ENCODE measurements at places on chromosomes 5 and 9. TPM values are rescaled to one million over a fixed set of nuclear protein-coding genes. Genes with fewer than 3 reads are reported as not detected.

The CDX1 gene
- total RNA-seq = not detected

- no peak for DNase-seq
- no peak overlapping the region for H3K4me3 ChIP-seq
- H3K4me1 ChIP-seq = no peaks in the 10 kb centered on the region
- no peaks in the 10 kb centered on the region for H3K36me3 ChIP-seq
- no peaks in the 10 kb centered on the region for H3K27me3 ChIP-seq
- no peak overlapping the region for H3K27ac ChIP-seq
Measured at GRCh38 chr9:100445161-100445902, 18.4 kb downstream of the MSANTD3 start.

DNA sequence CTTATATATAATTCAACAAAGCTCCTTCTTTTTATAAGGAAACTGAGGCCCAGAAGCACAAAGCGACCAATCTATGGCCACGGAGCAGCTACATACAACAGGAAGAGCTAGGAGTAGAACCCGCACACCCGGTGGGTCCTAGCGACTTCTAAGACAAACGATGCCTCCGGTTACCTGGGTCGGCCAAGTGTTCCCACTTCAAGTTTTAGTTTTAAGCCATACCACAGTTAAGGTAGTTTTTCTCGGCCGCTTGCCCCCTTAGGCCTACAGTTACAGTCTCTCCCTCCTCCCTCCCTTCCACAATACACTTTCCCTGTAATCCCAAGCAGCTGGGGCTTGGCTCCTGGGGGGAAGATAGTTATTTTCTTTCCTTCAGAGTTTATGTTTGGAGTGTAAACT, 533 bp downstream of the SREK1IP1 start:
- peaks cover 20% of the 10 kb centered on the region for H3K4me1 ChIP-seq
- H3K27ac ChIP-seq = no peak overlapping the region
- no peaks in the 10 kb centered on the region for H3K36me3 ChIP-seq
- peak overlapping the region; percentile 91 for H3K4me3 ChIP-seq
- DNase-seq = no peak

- DNase-seq = no peak
- no peaks in the 10 kb centered on the region for H3K4me1 ChIP-seq
- H3K27ac ChIP-seq = no peak overlapping the region
- H3K27me3 ChIP-seq = no peaks in the 10 kb centered on the region
- no peaks in the 10 kb centered on the region for H3K36me3 ChIP-seq
- no peak overlapping the region for H3K4me3 ChIP-seq
Measured at GRCh38 chr5:25345240-25345771, 700.5 kb upstream of the CDH10 start.

The NUDCD2 gene
- 20.7 TPM for total RNA-seq

- H3K27ac ChIP-seq = no peak overlapping the region
- H3K36me3 ChIP-seq = no peaks in the 10 kb centered on the region
- no peak for DNase-seq
- no peaks in the 10 kb centered on the region for H3K4me1 ChIP-seq
- no peak overlapping the region for H3K4me3 ChIP-seq
Measured at GRCh38 chr5:124330595-124331220, 415.7 kb downstream of the ZNF608 start.

- DNase-seq = no peak
- no peak overlapping the region for H3K4me3 ChIP-seq
- no peak overlapping the region for H3K27ac ChIP-seq
- no peaks in the 10 kb centered on the region for H3K36me3 ChIP-seq
- H3K27me3 ChIP-seq = no peaks in the 10 kb centered on the region
Measured at GRCh38 chr5:176578391-176578808, 29.3 kb downstream of the CDHR2 start.

- peaks cover 13% of the 10 kb centered on the region for H3K36me3 ChIP-seq
- DNase-seq = no peak
- H3K27me3 ChIP-seq = no peaks in the 10 kb centered on the region
- H3K27ac ChIP-seq = no peak overlapping the region
Measured at GRCh38 chr5:14715481-14715880, 51.0 kb downstream of the OTULIN start.

GRCh38 chr9:550333-550732, 291.2 kb upstream of the DMRT1 start:
- no peak overlapping the region for H3K27ac ChIP-seq
- no peak for DNase-seq
- H3K4me1 ChIP-seq = peaks cover 7% of the 10 kb centered on the region
- H3K27me3 ChIP-seq = no peaks in the 10 kb centered on the region

The ENTREP1 gene
- 2.8 TPM for total RNA-seq

The PPP3R2 gene
- total RNA-seq = not detected
